CD4-positive, alpha-beta T cell treated with Interleukin-6 at 100 ng/mL for 8 hours (primary cell): ENCODE measurements at places on chromosomes 4 and X.
A peak's percentile ranks its signal among the peaks of the same experiment; 100 is the strongest.

GRCh38 chrX:136667446-136668168, 19.6 kb downstream of the CD40LG start:
- no peak for DNase-seq

- DNase-seq, result no peak
Measured at GRCh38 chr4:80578001-80578400, 242.5 kb downstream of the CFAP299 start.

DNA sequence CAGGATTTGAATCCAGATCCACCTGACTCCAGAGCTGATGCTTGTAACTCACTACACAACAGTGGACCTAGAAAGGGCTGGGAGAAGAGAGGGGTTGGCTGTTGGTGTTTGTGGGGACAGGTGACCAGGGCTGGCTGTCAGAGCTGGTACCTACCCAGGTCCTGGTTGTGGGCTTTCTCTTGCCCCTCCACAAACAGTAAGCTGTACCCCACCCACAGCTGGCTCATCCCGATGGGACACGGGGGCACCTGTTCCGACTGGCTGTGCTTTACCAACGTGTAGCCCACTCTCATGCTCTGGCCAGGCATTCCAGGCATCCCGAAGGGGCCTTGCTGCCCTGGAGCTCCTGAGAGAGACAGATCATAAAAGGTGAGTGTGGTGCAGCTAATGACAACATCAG, 68.7 kb downstream of the ATG4A start:
- no peak for DNase-seq

DNA sequence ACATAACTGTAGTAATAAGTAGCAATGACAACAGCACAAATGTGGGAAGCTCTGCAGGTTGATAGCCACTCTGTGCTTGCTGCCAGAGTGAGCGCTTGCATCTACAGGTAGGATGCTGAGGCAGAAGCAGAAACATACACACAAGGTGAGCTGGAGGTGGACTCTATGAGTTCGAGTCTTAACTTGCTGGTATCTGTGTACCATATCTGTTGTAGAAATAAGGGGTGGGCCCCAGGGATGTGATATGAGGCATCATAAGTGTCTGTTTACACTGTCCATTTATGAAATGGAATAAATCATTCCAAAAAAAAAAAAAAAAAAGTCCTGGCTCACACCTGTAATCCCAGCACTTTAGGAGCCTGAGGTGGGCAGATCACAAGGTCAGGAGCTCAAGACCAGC, 32.8 kb upstream of the EIF4E start:
- DNase-seq, result no peak

DNA sequence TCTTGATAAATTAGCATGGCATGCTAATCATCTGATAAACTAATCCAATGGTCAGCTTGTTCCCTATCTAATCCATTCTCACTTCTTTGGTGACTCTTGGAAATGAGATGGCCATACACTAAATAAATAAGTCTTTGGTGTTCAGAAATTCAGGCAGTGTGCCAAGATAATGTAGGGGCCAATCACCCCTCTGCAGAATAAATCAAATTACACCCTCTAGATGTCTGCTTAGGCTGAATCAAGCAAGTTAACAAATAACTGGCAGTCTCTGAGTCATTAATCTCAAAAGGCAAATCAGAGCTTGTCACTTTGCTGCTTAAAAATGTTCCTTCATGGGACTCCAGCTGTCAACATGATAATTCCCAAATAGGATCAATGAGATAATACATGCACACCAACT, 97.4 kb downstream of the NLGN4X start:
- no peak for DNase-seq

DNA sequence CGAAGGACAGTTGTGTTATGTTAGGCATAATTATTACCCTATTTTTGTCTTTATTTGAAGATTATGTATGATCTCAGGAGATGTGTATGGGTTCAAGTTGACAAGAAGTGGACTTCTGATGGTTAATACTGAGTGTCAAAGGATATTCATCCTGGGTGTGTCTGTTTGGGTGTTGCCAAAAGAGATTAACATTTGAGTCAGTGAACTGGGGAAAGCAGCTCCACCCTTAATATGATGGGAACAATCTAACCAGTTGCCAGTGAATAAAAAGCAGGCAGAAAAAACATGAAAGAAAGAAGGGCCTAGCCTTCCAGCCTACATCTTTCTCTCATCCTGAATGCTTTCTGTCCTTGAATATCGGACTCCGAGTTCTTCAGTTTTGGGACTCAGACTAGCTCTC, 332.6 kb downstream of the DTHD1 start:
- DNase-seq, result no peak

- no peak for DNase-seq
Measured at GRCh38 chr4:7811536-7812191, 128.0 kb downstream of the AFAP1 start.

- no peak for DNase-seq
Measured at GRCh38 chr4:53007024-53007423, 144.9 kb downstream of the RASL11B start.

GRCh38 chr4:25443851-25444250, 66.8 kb downstream of the ANAPC4 start:
- no peak for DNase-seq

- peak; percentile 45 for DNase-seq
Measured at GRCh38 chrX:130916636-130917422, 13.8 kb upstream of the ENOX2 start.

- DNase-seq, result peak; percentile 51
Measured at GRCh38 chrX:40099055-40099958, 1.5 kb upstream of the BCOR start.
